ENCODE measurements at places on chromosomes 4 and X. TPM values are rescaled to one million over a fixed set of nuclear protein-coding genes. Genes with fewer than 3 reads are reported as not detected.

The LIMCH1 gene
- total RNA-seq: not detected

The RASSF6 gene
- not detected for total RNA-seq

The ARMCX1 gene
- 3.0 TPM for total RNA-seq

The GAGE2A gene
- not detected for total RNA-seq

The CCDC110 gene
- total RNA-seq: 0.57 TPM

The NAT8L gene
- 0.21 TPM for total RNA-seq

The PNMA5 gene
- total RNA-seq: not detected

The TMSB15C gene
- 2.1 TPM for total RNA-seq

The MSN gene
- total RNA-seq: 482 TPM

The HNRNPDL gene
- 267 TPM for total RNA-seq

The TASL gene
- 0.79 TPM for total RNA-seq

The EDA2R gene
- 5.8 TPM for total RNA-seq

The PPEF1 gene
- total RNA-seq: 0.30 TPM

The RGN gene
- not detected for total RNA-seq

The PPAT gene
- total RNA-seq: 35.2 TPM

The THOC2 gene
- 79.9 TPM for total RNA-seq

The SUPT20HL1 gene
- not detected for total RNA-seq

The SLITRK4 gene
- total RNA-seq: not detected

The SLC2A9 gene
- total RNA-seq: 0.43 TPM

The CCDC149 gene
- not detected for total RNA-seq

The PAGE2 gene
- not detected for total RNA-seq

The RADX gene
- total RNA-seq: 14.8 TPM

The MAGEA2B gene
- not detected for total RNA-seq

The VSIG4 gene
- not detected for total RNA-seq

The SSX1 gene
- total RNA-seq: not detected

The MAGEA12 gene
- total RNA-seq: not detected

The BEND2 gene
- total RNA-seq: not detected

The ARHGEF6 gene
- total RNA-seq: 56.1 TPM

The PAGE5 gene
- total RNA-seq: not detected

The NPY1R gene
- not detected for total RNA-seq

The CDX4 gene
- not detected for total RNA-seq

The GAGE12F gene
- not detected for total RNA-seq

The HTR2C gene
- not detected for total RNA-seq

The PSAPL1 gene
- total RNA-seq: not detected

The TMEM144 gene
- total RNA-seq: 0.31 TPM

The NRK gene
- not detected for total RNA-seq

The TRIML2 gene
- not detected for total RNA-seq

The ADH6 gene
- not detected for total RNA-seq

The LDB2 gene
- total RNA-seq: not detected

The FREM3 gene
- not detected for total RNA-seq

The TCEAL2 gene
- 0.84 TPM for total RNA-seq

The FAAH2 gene
- total RNA-seq: 12.0 TPM

The CXCL6 gene
- not detected for total RNA-seq

The KLHL4 gene
- total RNA-seq: not detected

The UBE2K gene
- 60.6 TPM for total RNA-seq

The RBM46 gene
- total RNA-seq: not detected

The TRIM2 gene
- total RNA-seq: 4.2 TPM

The AFP gene
- total RNA-seq: not detected

The GEMIN8 gene
- 5.1 TPM for total RNA-seq

The RHOXF2 gene
- total RNA-seq: not detected

The LNX1 gene
- not detected for total RNA-seq

The SPANXN3 gene
- total RNA-seq: not detected
